Activated CD4-positive, alpha-beta T cell treated with anti-CD3 and anti-CD28 coated beads, Interleukin-2, amount 50 U/mL, for 4 hours (primary cell): ENCODE measurements at places on chromosomes 6 and 20.

GRCh38 chr6:92887871-92888270 lies 531.5 kb downstream of the EPHA7 start:
- DNase-seq = no peak

DNA sequence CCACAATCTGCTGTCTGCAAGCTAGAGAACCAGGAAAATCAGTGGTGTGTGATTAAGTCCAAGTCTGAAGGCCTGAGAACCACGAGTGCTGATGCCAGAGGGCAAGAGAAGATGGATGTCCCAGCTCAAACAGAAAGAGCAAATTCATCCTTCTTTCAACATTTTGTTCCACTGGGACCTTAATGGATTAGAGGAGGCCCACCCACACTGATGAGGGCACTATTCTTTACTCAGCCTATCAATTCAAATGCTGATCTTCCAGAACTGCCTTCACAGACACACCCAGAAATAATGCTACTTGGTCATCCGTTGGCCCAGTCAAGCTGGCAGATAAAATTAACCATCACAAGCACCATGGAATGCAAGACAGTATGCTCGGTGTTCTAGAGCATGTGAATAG lies 226.6 kb upstream of the SASH1 start:
- DNase-seq = no peak

DNA sequence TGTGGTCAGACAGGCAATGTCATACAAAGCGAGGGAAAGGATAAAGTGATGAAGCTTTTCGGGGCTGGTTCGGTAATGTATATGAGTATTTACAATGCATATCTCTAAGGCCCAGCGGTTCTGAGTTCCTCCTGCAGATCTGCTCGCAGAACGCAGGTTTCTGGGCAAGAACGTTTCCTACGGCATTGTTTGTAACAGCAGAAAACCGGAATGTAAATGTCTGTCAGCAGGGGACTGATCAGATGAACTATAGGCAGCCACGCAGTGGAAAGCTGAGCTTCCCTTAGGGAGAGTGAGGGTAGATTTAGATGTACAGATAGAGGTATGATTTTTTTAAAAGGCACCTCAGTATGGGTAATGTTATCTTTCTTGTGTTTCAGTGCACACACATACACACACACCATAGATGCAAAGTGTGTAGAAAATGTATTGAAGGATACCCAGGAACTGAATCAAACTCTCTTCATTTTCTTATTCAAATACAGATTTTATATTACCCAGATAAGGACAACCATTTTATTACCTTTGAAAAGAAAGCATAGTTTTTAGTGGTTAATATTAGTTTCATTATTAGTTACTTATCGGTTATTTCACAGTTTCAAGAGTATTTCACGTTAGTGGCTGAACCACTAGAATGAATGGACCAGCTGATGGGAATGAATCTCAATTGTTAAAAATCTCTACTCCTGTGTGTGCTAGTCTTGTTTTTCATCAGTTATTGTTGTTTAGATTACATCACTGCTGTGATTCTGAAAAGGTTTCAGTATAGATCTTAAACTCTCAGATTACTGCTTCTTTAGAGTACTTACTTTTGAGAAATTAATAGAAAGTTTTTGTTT lies 56.2 kb downstream of the SNX9 start:
- DNase-seq = no peak

- DNase-seq = no peak
These were observed 260.0 kb downstream of the TMEM242 start for GRCh38 chr6:157063176-157063905.

DNA sequence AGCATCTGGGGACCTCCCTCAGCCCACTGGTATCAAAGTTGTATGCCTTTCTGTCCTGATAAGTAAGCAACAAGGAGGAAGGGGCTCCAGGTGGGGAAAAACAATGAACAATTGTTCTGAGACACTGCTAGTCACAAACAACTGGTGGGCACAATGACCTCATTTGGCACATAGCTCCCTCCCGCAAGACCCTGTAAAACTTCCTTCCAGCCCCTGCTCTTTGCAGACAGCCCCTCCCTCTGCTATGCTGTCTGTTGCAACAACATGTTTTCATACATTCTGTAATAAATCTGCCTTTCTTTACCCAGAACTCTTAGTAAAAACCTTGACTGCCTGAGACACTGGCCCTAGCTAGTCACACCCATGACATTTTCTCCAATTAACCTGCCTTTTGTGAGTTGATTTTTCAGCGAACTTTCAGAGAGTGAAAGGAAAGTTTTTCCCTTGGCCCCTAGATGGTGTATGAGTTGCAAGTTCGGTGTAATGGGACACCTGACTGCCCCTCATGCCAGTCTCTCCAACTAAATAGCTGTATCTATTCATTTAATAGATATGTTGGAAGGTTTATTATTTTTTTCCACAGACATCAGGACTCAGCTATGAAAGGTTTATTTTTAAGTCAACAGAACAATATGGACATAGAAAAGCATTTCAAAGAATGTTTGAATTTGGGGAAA lies 142.3 kb upstream of the SLC22A16 start:
- DNase-seq = no peak

DNA sequence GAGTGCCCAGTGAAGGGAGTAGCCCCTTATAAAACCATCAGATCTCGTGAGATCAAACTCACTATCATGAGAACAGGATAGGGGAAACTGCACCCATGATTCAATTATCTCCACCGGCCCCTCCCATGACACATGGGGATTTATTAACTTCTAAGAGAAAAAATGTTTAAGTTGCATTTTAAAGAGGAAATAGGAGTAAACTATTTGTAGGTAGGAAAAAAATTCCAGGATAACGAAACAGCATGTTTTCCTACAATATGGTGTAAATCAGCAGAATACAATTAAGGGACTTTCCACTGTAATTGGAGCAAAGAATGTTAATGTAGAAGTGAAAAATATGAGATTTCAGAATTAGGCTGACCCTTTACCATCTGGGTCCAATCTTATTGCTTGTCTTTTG lies 63.9 kb downstream of the FBXO5 start:
- no peak for DNase-seq

DNA sequence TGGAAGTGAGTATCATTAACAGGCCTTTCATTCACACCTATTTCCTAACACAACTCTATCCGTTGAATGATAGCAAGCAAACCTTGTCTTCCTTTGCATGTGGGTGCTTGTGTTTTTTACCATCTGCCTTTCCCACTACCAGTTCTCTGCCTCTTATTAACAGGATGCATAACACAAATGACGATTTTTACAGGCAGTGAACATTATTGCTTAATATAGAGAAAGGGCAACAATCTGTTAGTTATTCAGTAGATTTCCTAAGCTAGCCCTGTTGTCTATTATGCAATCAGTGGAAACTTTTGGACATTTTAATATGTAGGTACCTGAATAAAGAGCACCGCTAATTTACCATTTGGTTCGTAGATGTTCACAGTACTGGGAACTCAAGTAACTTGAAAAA lies 348.8 kb upstream of the PLCB4 start:
- DNase-seq = no peak

- no peak for DNase-seq
These were observed 107.3 kb downstream of the FOXO3 start for GRCh38 chr6:108667993-108668392.

DNA sequence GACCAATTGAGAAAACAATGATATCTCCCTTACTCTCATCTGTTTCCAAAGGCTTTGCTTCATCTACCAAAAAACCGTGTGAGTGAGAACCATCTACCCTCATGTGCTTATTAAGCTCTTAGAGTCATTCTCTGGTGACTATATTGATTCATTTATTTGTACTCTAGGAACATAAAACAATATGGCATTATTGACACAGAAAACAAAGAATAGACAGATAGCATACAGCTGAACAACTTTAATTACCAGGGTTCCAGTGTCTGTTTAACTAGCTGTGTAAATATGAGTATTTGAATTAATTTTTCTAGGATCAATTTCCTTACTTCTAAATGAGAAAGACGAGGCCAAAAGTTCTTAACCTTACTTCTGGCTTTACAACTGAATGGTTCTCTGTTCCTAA lies 31.3 kb upstream of the HEY2 start:
- DNase-seq = no peak

GRCh38 chr20:62274332-62274950 lies 28.4 kb upstream of the ADRM1 start:
- no peak for DNase-seq

DNA sequence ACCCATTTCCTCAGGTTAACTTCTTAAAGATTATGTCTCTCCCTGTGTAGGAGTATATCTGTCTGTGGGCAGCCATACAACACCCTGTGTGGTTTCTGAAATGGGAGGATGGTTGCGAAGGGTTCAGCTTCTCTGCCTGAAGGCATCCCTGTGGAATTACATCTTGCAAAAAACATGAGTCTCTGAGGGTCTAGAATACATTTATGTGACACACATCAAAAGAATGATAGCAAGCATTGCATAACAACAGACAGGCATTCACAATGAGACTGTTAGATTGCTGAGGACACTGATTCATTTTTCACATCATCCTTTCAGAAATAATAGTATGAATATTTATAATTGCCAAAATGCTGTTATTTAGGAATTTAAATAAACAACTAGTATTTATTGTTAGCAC lies 670.9 kb downstream of the HTR1B start:
- no peak for DNase-seq

GRCh38 chr6:150024646-150025155 lies 631 bp downstream of the RAET1L start:
- no peak for DNase-seq

DNA sequence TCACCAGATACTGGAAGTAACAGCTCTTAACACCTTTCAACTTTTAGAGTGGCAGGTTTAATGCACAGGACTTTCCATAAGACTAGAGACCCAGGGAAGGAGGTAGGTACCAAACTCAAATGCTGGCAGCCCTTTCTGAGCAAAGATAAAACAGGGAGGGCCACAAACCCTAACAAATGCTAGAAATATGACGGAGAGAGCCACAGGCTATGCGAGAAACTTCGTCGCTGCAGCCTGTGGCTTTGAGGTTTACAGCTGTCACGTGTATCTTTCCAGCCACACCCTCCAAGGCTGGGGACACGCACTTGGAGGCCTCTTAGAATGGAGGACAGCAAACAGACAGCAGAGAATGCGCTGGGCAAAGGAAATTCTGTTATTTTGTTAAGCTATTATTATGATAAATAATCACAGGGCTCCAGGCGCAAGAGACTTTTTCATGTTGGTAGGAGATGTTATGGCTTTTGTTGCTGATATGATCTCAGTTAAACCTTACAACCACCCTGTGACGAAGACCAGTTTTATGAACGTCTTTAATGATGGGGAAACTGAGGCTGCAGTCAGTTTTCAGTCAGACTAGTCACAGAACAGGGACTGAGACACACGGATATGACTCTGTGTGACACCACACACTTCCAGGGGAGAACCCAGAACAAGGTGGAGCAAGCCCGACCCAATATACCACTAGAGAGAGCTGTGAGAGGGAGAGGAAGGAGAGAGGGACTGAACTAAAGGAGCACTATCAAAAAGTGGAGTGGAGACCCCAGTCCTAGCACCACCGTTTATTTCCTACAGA lies 2.0 kb downstream of the TRAM2 start:
- DNase-seq = peak; percentile 12
